ENCODE measurements at places on chromosomes 16 and 17.
A peak's percentile ranks its signal among the peaks of the same experiment; 100 is the strongest.

DNA sequence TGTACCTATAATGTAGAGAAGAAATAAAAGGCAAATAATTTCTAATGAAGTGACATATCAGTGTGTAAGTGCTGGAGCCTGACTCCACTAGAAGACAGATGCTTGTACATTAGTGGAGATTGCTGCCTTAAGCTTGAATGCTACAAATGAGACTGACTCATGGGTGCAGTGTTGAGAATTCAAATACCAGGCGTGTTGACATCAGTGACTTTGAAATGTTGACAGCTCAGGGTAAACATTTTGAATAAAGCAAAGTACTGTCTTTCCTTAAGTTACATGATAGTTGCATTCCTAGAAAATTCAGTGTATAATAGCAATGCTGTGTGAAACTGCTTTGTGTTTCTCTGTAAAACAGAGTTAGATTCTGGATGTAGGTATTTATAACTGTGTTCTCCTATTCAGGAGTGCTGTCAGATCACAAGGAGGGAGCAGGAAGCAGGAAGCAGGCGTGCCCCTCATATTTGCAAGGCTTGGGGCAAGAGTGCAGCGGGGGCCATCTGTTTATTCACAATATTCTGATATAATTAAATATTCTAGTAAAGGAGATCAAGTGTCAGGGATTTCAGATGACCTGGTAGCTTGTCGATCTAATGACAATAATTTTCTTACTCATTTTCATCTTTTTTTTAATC is 119.0 kb downstream of the SPECC1 start:
- no peak for DNase-seq

- no peak for DNase-seq
Observed at GRCh38 chr16:49643429-49644144, 212.3 kb downstream of the ZNF423 start.

DNA sequence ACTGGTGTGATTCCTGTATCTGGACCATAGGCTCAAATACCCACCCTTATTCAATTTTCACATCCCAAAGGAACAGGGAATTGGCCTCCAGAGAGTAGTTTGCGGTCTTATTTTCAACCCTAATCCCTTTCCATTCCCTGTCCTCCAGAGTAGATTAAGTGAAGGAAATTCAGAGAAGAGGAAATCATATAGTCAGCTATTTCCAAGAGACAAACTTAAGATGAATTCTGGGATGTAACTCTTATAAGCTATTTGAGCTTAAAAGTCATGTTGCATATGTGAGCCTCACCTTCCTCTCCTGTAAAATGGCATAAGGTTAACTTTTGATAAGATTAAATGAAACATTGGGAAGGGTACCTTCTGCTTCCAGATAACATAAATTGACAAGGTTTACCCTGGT is 37.4 kb upstream of the ADAMTS18 start:
- no peak for DNase-seq

DNA sequence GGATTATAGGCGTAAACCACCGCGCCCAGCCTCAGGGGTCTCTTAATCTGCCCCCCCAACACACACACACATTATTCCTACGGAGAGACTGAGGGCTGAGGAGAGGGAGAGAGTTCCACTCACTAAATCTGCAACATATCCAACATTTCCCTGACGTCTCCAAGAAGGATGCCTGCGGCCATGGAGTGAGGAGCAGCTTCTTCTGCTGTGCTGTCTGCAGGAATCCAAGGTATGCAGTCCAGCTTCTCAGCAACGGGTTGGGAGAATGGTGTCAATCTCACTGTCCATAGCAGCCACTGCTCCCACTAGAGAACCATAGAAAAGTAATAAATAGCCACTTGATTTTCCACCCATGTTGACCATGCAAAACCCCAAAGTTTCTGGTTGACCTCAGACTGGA is 5.1 kb upstream of the PLXDC1 start:
- no peak for DNase-seq

DNA sequence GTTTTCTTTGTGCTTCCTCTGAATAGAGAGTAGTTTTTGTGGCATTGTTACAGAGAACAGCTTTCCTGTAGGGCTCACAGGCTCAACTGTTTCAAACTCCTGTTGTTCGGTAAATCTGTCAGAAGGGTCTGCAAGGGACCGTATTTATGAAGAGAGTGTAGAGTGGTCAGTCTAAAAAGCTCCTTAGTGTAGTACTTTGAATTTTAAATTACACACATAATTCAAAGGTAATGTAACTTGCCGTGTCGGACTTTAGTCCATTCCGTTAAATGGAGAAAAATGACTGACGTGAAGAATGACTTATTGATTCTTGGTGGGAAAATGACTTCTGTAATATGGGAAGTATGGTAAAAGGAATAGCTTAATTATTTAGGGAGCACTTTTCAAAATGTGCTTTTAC is 190.9 kb downstream of the WWOX start:
- no peak for DNase-seq

GRCh38 chr16:53805752-53806151 is 101.8 kb downstream of the FTO start:
- DNase-seq, result no peak

DNA sequence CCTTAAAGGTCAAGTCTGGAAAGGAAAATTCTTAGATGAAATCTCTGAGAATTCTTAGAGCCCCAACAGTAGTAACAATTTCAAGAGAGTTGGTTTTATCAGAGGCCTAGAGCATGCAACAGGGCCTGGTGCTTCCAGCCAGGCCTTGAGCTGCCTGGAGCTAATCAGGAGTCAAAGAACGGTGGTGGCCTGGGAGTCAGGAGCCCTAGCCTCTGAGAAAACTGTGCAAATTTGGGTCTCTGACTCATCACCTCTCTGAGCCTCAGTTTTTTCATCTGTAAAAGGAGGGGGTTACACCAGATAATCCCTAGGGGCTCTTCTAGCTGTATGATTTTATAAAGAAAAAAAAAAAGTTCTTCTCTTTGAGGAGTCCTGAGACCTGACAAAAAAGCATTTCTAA is 227.3 kb upstream of the RPL38 start:
- no peak for DNase-seq

DNA sequence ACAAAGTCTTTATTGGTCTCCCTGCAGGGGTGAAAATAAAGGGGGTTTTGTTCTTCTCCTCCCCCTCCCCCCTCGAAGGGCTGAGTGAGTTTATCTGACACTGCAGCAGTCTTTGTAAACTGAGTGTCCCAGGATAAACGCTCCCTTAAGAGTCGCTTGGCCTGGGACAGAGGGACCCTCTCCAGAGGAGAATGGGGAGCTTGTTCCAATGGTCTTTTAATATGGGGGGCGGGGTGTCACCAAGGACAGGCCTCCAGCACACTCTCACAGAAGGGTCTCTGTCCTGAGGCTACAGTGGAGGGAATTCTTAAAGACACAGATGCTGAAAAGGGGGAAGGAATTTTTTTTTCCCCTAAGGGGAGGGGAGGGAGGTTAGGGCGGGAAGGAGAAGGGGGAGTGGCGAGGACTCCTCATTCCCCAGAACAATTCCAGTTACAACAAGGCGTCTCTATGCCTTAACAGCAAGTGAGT is 455.5 kb downstream of the SOX9 start:
- DNase-seq, result no peak

DNA sequence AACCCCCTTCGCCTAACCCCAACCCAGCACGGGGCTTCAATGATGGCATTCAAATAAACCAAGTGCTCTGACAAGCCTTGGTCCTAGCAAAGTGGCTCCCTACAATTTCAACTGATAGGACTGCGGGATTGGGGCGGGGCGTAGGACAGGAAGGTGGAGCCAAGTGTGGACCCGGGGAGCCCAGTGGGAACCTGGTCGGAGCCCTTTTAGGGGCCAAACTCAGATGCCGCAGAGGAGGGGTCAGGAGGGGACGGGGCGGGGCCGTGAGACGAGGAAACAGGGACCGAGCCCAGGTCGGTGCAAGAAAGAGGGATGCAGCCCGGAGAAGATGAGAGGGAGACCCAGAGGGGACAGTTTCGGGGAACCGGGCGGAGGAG is 13.2 kb upstream of the CDIPT start:
- no peak for DNase-seq

GRCh38 chr16:35862242-35862641 is 2402.8 kb downstream of the TP53TG3F start:
- DNase-seq, result no peak

DNA sequence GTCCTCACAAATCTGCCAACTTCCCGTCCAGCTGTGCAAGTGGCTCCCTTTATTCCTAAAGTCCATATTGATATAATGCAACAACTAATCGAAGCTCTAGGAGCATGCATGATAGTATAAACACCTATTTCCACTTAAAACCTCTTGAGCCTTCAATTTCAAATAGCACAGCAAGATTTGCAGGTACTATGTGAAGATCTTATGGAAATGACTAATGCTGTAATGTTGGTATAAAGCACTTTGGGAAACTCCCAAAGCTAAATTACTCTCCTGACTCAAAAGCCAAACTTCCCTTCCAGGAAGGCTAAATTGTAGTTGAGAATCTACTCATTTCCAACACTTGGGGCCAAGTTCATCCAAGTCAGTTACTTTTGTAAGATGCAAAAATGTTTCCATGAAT is 287.6 kb upstream of the CDH11 start:
- no peak for DNase-seq

- no peak for DNase-seq
Observed at GRCh38 chr16:55133654-55134053, 190.3 kb upstream of the IRX6 start.

GRCh38 chr16:3879887-3880564 is 487 bp downstream of the CREBBP start:
- peak; percentile 77 for DNase-seq

- peak; percentile 47 for DNase-seq
Observed at GRCh38 chr17:73956595-73957465, 246.6 kb upstream of the RPL38 start.

- DNase-seq, result no peak
Observed at GRCh38 chr16:50367777-50368409, 895 bp downstream of the BRD7 start.

DNA sequence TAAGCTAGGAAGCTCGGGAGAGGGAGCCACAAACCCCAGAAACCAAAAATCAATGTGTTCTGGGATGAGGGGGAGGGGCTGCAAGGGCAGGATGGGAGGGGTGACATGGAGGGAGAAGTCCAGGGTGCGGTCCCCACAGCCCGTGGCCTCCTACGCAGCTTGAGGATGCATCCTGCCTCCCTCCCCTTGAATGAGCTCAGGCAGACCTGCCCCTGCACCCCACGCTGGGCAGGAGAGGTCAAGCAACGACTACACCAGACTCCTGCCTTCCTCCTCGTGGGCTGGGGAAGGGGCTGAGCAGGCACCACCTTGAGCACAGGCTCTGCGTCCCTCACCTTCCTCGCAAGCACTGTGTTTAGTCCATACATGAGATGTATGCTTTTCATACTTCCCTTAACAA is 3.9 kb downstream of the ANKRD13B start:
- DNase-seq, result no peak

GRCh38 chr17:38451840-38452529 is 23.7 kb downstream of the ARHGAP23 start:
- no peak for DNase-seq

GRCh38 chr17:28567604-28568003 is 3.7 kb downstream of the PIGS start:
- no peak for DNase-seq

GRCh38 chr17:43142153-43142552 is 17.0 kb upstream of the BRCA1 start:
- no peak for DNase-seq

GRCh38 chr17:62663304-62663703 is 35.8 kb downstream of the MRC2 start:
- no peak for DNase-seq

GRCh38 chr17:78648293-78648692 is 71.1 kb upstream of the DNAH17 start:
- no peak for DNase-seq

DNA sequence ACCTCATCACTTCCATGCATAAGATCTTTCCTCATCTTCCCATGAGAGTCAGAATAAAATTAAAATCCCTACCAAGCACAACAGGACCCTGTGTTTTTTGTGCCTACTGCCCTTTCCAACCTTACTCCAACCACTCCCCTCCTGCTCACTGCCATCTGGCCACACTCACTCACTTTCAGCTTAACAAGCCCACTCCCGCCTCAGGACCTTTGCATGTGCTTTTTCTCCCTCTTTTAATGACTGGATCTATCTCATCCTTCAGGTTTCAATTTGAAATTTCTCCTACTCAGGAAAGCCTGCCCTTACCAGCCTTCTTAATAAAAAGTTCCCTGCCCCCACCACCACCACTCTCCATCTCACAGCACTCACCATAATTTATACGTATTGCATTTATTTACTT is 14.7 kb downstream of the C17orf67 start:
- no peak for DNase-seq

- DNase-seq, result no peak
Observed at GRCh38 chr16:69482410-69482991, 58.1 kb downstream of the CYB5B start.

DNA sequence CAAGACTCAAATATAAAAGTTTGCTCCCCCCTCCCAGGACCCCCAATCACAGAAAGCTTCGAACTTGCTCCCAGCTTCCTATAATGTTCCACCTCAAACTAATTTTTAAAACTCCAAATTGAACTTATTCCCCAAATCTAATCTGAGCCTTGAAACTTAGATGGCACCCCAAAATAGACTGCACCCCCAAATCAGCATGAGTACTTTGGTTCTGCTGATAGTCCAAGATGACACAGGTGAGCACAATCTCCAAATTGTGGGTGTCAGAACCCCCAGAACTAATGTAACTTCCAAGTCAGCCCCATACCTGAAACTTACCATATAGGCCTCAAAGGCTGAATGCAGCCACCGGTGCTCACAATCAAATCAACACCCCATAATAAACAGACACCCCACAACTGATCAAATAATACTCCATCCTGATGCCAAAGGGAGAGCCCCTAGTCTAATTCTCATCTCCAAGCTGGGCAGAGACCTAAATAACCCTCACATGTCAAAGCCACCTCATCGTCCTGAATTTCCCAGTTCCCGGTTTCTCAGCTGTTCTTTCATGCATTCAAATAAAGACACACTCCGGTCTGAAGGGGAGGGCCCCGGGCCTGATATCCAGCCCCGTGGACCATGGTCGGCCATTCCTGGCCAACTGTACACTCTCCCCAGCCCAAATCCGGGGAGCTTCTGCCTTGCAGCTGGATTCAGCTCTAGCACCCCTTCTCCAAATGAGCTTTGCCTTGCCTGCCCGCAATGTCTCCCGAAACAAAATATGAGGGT is 1.8 kb upstream of the BCL6B start:
- no peak for DNase-seq

DNA sequence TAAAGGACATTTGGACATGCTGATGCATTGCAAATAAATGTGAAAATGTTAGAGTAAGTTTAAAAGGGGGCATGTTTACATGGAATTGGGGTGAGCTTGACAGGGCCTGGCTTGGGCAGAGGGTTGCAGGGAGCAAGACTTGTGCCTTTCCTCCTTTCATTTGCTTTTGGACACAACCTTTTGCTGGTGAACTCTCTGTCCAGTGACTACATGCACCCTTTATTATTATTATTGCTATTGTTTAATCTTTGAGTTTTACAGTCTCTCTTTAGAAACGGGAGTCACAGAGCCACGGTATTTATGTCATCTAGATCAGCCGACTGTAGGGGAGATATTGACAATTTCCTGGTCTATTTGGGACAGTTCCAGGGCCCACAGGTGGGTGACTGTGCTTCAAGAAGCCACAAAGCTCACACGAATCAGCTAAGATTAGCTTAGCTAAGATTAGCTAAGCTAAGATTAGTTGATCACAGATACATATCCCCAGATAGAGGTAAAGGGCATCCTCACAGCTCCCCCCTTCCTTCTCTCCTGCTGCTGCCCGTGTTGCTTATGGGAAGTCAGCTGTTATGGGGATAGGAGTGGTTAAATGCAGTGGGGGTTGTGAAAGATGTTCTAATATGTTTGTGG is 28.9 kb upstream of the ETV4 start:
- DNase-seq, result no peak

- DNase-seq, result no peak
Observed at GRCh38 chr17:16573466-16573865, 4.5 kb upstream of the ZNF287 start.
